DMS79 treated with DMSO at 0.1 percent for 48 hours (cell line): ENCODE measurements at places on chromosomes 11 and 22.

- DNase-seq: no peak
Measured at GRCh38 chr11:35330931-35331330, 88.4 kb downstream of the SLC1A2 start.

DNA sequence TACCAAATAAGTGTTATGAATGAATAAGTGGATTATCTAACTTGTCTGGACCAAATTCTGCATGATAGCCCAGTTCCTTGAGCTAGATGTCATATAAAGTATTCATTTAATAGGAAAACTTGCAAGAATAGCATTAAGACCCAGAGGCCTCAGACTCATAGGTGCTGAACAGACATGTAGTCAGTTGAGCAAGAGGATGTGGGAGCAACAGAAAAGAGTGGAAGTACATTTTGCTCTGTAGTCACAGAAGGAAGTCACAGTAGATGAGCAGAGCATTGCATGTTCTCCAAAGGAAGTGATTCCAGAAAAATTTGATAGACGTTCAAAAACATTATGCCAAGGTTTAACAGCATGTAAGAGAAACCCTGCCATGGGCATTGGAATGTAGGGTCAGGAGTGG is 9.5 kb downstream of the HOATZ start:
- DNase-seq: no peak

DNA sequence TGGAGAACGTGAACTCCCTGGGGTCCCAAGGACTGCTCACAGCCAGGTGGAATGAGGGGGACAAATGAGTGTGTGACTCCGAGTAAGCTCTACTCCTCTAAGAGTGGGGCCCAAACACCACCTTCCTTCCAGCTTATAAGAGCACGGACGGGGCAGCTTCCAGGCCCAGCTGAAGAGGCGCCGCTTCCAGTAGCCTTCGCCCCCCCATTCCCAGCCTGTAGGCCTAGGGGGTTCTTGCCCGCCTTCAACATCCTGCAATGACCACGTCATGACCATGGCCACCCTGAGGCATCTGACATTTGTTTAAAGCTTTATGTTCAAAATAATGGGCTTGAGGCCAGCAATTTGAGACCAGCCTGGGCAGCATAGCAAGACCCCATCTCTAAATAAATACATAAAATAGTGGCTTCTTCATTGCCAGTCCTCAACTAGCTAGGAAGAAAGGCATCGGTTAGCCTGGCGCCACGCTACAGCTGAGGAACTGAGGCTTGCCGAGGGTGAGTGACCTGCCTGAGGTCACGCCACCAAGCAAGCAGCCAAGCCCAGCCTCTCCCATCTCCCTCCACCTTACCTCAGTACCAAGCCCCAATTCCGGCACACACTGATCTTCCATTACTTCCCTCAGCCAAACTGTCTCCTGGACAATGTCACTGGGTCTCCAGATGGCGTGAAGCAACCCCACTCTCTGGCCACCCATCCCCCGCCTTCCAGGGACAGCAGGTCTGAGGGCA is 7.8 kb upstream of the TNFRSF13C start:
- no peak for DNase-seq

DNA sequence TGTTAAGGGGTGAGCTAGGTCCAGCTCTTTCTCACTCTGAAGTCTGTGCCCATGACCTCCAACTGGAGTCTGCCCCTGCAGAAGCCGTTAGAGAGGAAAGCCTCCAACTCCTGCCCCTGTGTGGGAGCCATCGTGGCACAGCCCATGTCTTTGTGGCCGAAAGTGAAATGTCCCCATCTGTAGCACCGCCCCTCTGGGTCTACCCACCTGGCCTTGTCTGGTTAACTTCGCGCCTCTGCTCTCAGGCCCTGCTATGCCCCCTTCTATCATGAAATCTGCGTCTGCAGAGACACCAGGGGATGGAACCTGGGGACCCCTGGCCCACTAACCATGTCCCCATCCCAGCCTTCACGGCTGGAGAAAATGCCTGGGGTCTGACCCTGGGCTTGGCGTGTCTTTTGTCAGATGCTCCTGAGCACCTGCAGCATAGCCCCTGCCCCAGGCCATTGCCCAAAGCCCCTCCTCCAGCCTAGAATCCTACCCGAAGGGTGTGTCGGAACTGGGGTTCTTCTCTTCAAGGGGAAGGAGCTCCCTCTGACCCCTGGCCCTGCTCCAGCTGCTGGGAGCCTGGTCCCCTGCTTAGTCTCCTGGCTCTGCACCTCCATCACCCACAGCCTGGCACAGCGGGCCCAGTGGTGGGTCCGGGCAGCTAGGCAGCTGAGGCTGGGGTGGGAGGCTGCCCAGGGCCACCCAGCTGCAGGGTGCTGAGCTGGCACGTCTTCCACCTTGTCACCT is 35.8 kb upstream of the HMOX1 start:
- DNase-seq: no peak

- no peak for DNase-seq
Measured at GRCh38 chr11:119024430-119025098, 6.0 kb downstream of the TRAPPC4 start.

- no peak for DNase-seq
Measured at GRCh38 chr11:34354782-34355181, 3.0 kb downstream of the ABTB2 start.

- DNase-seq: no peak
Measured at GRCh38 chr11:47400768-47401279, 7.6 kb upstream of the SLC39A13 start.

- no peak for DNase-seq
Measured at GRCh38 chr11:117733316-117733715, 63.7 kb downstream of the DSCAML1 start.

- DNase-seq: no peak
Measured at GRCh38 chr22:17380359-17381087, 11.3 kb downstream of the CECR2 start.

DNA sequence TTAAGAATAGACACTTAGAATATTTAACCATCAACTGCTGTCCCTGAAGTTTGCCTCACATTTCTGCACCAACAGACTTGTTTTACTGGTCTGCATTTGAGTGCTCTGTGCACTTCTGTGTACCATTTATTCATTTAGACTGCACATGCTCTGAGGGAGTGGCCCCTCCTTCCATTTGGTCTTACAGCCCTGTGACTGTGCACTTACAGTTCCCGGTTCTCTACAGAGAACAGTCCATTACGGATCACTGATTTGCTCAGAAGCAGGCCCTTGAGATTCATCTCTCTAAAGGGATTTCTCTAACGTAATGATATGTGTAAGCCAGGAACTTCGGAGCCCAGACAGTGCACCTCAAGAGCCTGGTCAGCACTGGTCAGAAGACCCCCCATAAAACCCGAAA is 247.3 kb upstream of the BLID start:
- DNase-seq: peak; percentile 13

DNA sequence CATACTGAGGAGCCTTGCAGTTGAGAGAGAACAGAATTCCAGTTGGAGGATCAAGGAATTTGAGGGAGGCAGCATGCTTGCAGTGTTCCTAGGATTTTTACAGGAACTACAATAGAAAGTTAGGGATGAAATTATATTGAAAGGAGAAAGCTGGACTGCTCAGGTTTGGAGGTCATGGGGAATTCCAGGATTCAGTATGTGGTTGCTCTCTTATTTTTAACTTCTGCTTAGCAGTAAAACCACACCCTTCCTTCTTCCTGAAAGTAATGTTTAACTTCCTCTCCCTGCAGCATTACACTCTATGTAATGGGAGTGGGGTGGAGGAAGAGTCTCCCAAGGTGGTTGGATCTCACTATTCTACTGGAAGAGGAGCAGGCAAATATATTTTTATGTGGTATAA is 31.3 kb downstream of the CTNND1 start:
- DNase-seq: no peak

- no peak for DNase-seq
Measured at GRCh38 chr11:126175393-126175792, 36.1 kb downstream of the RPUSD4 start.

- no peak for DNase-seq
Measured at GRCh38 chr11:115920092-115920461, 415.9 kb upstream of the CADM1 start.

DNA sequence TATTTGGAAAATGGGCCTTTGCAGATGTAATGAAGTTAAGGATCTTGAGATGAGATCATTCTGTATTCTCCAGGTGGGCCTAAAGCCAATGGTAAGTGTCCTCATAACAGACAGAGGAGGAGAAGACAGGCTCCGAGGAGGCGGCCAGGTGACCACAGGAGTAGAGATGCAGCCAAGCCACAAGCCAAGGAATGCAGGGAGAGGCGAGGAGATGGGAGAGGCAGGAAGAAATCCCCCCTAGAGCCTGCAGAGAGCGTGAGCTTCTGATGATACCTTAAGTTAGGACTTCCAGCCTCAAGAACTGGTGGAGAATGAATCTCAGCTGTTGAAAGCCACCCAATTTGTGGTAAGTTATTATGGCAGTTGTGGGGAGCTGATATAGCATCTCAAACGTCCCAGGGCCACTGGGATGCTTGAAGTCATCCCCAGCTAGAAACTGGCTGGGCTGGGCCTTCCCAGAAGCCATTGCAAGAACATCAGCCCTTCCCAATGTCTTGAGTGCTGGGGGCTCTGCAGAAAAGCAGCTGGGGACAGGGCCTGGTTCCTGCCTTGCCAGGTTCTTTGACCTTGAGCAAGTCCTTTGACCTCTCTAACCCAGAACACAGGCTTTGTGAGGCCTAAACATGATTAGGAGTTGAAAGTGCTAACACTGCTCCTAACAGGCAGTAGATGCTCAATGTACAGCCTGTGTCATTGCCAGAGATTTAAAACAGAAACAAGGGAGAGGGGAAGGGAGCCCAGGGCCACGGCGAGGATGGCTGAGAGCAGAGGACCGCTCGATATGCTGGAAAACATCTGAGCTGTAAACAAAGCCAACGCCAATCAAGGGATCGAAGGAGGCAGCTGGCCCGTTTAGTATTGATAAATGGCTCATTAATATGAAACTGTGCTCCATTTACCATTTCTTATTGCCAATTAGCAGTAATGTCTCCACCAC is 632.3 kb downstream of the TBC1D22A start:
- no peak for DNase-seq

- no peak for DNase-seq
Measured at GRCh38 chr11:94147433-94147845, 18.8 kb downstream of the PANX1 start.

DNA sequence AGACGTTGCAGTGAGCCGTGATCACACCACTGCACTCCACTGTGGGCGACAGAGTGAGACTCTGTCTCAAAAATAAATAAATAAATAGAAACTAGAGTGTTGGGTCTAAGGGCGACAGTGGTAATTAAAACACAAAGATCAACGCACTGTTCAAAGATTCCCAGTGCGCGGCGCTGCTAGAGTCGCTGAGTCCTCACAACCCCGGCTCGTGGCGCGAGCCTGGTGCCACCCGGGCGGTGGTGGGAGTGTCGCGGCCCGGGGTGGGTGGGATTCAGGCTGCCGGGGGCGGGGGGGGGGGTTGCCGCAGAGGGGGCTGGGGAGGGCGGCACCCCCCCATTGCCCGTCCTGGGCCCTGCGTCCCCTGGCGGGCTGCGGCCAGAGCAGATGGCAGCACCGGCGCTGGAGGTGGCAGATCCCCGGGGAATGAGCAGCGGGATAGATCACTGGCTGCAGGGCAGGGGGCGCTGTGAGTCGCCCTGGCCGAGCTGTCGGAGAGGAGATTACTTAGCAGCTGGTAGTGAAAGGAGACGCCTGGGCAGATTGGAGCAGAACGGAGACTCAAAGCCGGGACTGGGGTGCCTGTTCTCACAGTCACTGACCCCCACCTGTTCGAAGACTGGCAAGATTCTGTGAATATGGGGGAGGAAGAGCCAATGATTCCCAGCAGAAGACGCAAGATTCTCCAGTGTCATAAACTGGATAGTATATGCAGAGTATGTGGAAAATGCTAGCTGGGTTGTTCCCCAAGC is 30.2 kb upstream of the APOBEC3A start:
- no peak for DNase-seq

DNA sequence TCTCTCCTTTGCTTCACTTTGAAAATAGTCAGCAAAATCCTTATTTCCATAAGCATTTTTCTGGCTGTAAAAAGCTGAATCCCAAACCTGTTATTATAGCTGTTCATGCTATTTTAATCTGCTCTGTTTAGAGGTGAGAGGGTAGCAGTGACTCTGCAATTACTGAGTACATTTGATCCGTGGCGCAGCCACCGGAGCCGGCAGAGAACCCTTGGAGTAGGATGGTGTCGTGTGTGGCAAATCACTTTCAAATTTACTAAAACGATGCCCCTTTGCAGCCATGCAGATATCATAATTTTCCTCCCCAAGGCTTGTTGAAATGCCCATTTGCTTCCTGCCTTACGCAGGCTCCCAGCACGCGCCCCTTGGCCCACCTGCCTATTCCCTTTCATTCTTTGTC is 69.6 kb downstream of the ZBTB16 start:
- peak; percentile 59 for DNase-seq

GRCh38 chr22:28025333-28025732 is 106.3 kb upstream of the PITPNB start:
- DNase-seq: no peak

DNA sequence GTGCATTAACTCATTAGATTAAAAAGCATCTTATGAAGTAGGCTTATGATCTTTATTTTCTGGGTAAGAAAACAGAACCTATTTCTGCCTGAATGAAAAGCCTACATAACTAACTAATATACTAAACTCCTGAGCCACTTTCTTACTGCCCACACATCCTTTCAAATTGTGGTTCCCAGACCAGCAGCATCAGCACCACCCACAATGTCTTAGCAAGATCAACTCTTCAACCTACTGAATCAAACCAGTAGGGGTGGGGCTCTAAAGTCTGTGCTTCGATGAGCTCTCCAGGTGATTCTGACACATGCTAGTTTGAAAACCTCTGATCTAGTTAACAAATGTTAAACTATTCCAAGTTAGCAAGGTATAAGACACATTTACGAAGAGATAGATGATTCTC is 462.4 kb downstream of the DLG2 start:
- no peak for DNase-seq

DNA sequence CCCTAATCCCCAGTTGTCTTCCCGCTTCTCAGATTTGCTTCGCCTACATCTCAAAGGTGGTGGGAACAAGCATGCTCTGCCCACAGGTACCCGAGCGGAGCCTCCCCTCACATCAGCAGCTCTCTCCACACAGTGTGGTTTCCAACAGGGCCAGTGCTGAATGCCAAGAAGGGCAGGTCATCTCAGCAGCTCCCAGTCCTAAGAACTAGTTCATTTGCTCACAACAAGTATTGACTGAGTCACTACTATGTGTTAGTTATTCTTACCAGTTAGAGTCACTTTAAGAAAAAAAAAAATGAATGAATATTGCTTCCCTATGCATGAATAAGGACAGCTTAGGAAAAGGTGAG is 66.2 kb downstream of the THAP12 start:
- DNase-seq: peak; percentile 47

- DNase-seq: no peak
Measured at GRCh38 chr11:36057379-36058042, 113.6 kb downstream of the LDLRAD3 start.

DNA sequence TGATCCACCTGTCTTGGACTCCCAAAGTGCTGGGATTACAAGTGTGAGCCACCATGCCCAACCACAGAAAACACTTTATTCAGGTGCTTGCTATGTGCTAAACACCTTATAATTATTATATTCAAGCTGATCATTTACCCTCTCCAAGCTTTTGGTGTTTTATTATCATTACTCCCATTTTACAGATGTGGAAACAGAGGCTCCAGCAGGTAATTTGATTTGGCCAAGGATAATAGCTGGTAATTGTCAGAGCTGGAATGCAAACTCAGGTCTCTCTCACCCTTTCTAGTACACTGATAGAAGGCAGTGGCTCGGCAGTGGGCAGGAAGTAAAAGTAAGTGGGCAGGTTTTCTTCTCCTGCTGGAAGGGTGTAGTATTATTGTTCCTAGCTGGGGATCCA is 3.8 kb upstream of the TPST2 start:
- no peak for DNase-seq
